ENCODE measurements at places on chromosomes 2 and 18.

GRCh38 chr2:203802342-203803052 lies 65.1 kb upstream of the CTLA4 start:
- peak; percentile 96 for DNase-seq

DNA sequence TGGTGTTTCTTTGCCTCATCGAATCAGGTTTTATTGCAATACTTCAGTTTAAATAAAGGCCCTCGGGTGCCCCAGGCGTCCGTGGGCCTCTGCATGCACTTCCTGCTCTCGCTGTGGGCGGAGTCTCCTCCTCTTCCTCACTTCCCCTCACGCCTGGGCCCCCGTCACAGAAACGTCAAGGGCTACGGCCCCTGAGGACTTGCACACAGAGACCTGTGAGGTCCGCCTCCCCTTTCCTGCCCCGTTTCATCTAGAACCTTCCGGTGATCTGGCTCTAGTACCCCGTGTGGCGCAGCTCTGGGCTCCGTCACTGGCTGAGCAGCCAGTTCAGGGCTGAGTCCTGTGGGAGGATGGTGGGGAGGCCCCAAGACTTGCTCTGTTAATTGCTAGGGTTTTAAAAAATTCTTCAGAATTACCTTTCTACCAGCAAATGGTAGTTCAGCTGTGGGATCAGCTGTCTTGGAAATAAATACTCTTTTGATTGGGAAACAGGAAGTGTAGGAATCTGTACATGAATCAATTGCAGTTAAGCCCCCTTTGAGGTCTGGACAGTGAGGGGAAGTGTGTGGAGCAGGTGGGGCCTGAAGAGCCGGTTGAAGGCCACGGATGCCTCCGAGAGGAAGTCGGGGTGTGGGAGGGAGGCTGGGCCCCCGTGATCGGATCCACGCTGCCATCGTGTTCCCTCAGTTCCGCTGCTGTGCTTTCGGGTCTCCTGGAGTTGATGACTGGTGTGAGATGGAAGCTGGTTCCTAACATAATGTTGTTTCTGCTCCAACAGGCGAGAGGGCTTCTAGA lies 10.2 kb downstream of the NFATC1 start:
- DNase-seq: peak; percentile 77

- no peak for DNase-seq
Measured at GRCh38 chr18:51813740-51814139, 526.3 kb upstream of the DCC start.

- DNase-seq: no peak
Measured at GRCh38 chr2:163906410-163906809, 170.6 kb upstream of the FIGN start.

DNA sequence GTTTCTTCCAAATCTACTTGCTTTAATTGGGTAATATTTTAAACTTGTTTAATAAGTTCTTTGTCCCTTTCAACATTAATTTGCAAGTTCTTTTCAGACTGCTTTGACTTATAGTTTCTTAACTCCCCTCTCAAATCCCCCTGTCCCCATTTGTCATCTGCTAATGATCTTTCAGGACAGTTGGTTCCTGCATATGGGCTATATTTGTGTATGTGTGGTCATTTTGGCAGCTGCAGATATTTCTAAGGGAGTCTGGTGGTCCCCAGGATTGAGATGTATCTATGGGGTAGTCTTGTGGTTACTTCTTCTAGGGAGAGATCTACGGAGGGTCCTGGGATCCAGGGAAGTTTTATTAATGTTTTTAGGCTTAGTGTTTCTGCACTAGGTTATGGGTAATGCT lies 120.6 kb upstream of the SP3 start:
- no peak for DNase-seq

DNA sequence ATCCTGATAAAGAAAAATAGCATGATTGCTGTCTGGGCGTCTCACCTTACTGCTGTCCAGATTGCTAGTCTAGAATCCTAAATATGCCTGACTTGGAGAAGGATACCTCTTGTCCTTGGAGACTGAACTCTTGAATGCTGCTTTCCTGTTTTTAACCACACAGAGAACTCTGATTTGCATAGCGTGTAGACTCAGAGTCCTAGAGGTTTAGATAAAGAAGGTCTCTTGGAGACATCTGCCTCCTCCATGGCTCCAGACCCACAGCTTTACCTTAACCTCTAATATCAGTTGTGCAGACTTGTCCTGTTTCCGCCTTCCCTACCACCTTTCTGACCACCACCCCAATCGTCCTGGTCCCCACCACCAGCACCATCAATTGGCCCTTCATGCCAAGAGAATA lies 292.6 kb upstream of the CYRIA start:
- DNase-seq: no peak

DNA sequence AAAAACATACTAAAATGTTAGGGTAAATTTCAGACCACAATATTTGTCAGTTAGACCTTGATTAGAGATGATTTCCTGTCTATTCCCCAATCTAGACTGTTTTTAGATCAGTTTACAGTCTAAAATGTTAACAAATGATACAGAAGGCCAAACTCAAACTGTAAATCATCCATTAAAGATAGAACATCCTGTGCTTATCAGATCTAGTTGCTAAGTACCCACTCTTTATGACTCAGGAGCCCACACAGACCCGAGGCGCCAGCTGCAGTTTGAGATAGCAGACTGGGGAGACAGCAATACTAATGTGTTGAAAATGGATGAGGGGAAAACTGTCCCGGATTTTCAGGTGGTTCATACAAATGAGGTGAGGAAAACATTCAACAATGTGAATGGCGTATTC lies 113.3 kb downstream of the SCG2 start:
- no peak for DNase-seq

DNA sequence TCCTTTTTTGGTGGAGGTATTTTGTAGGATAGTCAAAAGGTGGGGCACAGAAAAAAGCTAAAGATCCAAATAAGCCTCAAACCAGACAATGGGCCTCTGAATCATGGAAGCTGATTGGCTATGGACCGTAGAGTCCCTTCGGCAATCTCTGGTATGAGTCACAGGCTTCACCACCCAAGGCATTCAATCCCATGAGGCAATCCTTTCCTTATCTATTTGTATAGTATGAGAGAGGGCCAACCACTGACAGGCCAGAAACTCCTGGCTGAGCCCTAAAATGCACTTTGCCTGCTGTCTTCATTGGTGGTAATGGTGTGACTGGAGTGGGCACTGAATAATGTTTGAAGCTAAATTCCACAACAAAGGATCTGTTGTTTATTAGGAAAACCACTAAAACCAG lies 38.7 kb upstream of the MEX3C start:
- DNase-seq: peak; percentile 16

DNA sequence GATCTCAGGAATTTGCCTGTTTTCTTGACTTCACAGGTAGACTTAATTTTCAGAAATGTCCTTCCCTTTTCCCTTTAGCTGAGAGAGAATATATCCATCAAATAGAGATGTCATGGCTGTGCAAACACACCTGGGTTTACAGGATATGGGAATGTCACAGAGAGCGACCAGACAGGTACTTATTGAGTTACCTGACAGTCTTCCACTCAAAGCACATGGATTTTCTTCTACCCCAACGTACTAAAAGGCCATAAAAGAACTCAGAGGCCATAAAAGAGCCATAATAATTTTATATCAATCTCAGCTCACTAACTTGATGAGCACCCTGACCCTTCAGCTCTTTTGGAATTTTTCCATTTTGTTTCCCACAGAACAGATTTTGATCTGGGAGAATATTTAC lies 5.3 kb upstream of the DTNA start:
- no peak for DNase-seq

GRCh38 chr2:180449171-180449915 lies 442.2 kb upstream of the CWC22 start:
- no peak for DNase-seq

GRCh38 chr2:153532140-153532539 lies 53.6 kb upstream of the RPRM start:
- DNase-seq: no peak

DNA sequence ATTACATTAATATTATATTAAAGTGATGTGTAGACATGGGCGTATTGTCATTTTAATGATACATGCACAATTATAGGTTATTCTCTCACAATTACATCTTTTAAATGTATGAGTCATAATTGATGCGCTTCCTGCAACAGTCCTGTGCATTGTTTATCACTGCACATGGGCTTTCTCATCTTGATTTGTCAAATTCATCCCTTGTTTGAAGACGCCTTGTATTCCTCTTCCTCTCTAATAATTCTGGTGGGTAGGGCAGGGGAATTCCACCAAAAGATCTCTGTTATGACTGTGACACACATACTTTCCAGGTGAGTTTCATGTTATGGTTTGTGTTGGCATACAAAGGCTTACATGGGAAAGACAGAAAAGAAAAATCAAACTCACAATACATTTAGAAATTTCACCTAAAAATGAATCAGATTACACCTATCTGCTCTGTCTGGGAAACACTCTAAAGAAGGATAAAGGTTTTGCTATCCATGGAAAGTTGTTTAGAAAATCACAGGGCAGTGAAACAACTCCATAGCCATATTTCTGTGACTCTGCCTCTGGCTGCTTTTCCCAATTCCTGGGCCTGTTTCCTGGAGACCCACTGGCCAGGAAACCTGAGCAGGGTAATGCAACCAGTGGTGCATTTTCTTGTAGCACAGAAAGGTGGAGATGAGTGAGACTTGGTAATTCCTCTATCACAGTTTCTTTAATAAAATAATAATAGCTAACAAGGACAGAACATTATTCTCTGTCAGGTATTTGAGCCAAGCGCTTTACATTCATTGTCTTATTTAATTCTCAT lies 13.2 kb downstream of the SLC9A2 start:
- no peak for DNase-seq
